ENCODE measurements at places on chromosomes 12 and 14.

GRCh38 chr12:119902084-119902509 lies 25.0 kb upstream of the CIT start:
- DNase-seq: peak; percentile 58

DNA sequence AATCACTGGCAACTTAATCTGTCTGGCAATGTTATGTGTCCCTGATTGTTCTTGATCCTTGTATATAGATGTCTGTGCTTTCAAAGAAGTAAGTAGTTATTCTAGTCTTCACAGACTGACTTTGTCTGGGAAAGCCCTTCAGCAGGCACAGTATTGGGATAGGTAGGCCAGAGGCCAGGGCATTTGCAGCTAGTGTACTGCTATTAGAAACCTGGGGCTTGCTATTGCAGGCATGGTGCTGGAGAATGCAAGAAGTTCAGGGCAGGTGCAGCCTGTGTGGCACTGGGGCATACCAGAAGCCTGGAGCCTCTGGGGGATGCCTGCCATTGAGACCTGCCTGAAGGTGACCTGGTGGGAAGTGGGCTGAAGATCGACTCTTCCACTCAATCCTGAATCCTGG lies 96.3 kb downstream of the TMTC3 start:
- DNase-seq: no peak

- no peak for DNase-seq
These were observed 27.9 kb downstream of the KCNMB4 start for GRCh38 chr12:70393787-70394499.

DNA sequence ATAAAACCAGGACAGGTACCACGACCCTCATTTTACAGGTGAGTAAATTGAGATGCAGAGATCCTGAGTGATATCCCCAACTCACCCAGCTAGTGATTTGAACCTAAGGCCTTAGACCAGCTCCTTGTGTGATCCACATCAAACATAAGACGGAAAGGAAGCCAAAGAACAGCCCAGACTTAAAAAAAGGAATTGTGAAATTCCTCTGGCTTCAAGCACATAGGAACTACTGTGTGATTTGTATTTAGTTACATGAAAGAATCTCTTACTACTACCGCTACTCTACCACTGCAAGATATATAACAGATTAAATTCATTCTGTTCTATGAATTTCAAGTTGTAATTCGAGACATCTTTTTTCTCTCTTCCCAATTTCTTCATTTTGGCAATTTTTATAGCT lies 10.5 kb downstream of the E2F7 start:
- DNase-seq: no peak

DNA sequence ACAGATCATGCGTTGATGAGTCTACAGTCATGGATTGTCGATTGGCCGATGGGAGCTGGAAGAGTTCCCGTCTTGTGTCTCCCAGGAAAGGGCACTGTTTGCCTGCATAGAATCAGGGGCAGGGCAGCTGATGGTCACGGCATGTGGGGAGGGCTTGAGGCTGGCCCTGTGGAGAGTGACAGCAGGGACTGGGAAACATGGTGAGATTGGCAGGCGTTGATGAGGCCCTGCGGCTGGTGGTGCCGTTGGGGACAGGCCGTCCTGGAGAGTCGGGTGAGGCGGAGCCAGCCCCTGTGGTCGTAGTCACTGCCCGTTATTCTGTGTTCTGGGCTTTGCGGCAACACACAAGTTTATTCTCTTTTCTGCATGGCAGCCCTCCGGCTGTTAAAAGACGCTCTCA lies 52.9 kb downstream of the TECPR2 start:
- no peak for DNase-seq

Data from naive thymus-derived CD4-positive, alpha-beta T cell (primary cell).